NCI-H69 (cell line): ENCODE measurements at places on chromosomes 5 and 9.
A peak's percentile ranks its signal among the peaks of the same experiment; 100 is the strongest.

DNA sequence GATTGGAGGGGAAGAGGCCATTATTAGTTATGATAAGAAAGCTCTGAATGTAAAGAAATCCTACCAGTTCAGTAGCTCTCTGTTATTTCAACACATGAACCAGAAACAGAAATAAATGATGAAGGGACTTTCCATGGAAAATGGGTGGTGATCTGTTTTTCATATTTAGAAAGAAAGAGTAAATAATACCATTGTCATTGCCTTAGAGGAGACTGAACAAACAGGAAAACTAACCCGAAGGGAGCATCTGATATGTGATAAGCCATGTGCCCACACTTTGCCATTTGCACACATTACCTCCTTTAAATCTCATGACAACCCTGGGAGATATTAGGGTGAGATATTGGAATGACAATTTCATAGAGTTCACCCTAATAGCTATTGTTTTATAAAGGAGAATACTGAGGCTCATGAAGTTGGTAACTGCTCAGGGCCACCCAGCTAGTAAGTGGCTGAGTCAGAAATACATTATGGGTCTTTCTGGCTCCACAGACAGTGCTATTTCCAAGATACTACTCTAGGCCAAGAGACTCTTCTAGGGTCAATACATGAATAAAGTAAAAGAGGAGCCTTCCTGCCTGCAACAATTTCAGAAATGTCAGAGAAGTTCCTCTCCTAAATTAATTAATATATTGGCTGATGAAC, 111.0 kb upstream of the SLIT3 start:
- no peak for DNase-seq

GRCh38 chr5:137075163-137075970, 423.8 kb downstream of the SPOCK1 start:
- DNase-seq, result peak; percentile 95

DNA sequence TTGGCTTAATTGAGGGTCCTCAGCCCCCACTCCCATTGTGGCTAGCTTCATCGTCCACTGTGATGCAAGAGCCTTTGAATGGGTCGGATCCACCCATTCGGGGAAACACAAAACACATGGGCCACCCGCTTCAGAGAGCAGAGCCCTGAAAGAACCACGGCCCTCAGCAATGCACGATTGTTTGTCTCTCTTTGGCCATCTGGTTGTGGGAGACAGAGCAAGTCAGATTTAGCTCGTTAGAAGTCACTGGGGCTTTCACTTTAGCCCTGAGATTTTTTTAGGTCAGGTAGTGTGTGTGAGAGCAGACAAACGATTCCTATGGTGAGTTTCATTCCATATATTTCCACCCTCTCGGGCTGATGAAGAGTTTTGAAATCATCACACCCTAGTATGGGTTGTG, 12.9 kb upstream of the COL15A1 start:
- DNase-seq, result no peak

GRCh38 chr9:129379886-129380285, 201.8 kb upstream of the IER5L start:
- DNase-seq, result no peak

DNA sequence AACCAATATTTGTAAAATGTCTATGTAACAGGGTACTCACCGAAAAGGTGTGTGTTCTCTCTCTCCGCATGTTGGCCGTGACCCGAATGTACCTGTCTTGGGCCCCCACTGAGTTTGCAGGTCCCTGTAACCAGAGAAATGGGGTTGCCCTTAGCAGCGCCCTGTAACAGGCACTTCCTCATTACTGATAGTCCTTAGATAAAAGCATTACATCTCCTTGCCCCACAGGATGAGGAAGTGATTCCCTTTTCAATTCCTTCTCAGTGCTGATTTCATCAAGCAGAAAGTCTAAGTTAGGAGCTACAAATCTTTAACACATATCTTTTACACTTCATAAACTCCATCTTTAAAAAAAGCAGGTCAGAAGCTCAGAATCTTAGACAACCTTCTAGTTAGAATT, 15.2 kb upstream of the HMHB1 start:
- DNase-seq, result no peak

GRCh38 chr5:40486437-40487275, 193.1 kb upstream of the PTGER4 start:
- no peak for DNase-seq

GRCh38 chr5:117433818-117434217, 859.2 kb upstream of the SEMA6A start:
- no peak for DNase-seq

DNA sequence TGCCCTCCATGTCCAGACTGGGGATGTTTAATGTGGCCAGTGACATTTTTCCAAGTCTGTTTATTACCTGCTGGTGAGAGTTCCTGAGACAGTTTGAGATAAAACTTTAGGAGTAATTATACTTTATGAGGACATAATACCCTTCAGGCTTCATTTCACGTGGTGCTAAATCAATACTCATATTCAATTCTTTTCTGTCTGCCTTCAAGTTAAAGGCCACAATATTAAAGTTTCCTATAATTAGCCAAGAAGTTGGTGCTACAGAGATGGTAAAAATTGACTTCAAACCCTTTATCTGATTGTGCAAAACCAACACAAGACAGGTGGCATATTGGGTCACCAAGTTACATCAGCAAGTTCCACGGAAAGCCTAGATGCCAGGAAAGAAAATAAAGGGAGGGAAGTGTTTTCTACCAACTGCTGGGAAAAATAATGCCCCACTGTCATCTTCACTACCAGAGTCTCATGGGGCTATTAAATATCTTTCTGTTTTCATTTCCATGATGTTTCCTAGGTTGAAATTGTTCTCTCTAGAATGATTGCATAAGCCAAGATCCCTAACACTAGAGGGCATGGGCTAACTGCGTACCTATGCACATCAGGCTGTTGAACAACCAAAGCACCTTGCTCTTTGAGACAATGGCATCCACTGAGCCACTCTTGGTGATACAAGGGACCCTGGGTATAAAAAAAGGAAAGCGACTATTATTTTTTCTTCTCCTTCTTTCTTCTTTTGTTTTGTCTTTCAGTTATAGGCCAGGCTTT, 68.7 kb downstream of the INSYN2B start:
- peak; percentile 87 for DNase-seq

GRCh38 chr5:142235050-142235797, 89.6 kb downstream of the SPRY4 start:
- no peak for DNase-seq

DNA sequence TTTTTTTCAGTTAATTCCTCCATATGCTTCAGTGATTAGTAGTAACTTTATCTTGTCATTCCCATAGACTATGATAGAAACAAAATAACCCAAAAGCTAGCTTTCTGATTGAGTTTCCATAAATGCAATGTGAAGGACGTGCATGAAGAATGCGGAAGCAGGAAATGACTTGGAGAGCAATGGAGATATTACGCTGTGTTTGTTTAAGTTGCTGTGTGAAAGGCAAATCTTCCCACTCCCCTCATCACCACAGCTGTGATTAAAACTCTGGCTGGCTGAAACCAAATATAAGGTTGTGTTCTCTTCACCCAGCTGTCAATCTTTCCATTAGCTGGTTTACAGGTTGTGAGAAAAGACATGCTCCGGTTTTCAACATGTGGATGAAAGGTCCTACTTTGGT, 83.9 kb downstream of the NR2F1-AS1 start:
- peak; percentile 20 for DNase-seq

GRCh38 chr5:175107865-175108264, 336.1 kb downstream of the DRD1 start:
- no peak for DNase-seq

GRCh38 chr5:96687812-96688453, 25.8 kb downstream of the CAST start:
- peak; percentile 85 for DNase-seq

DNA sequence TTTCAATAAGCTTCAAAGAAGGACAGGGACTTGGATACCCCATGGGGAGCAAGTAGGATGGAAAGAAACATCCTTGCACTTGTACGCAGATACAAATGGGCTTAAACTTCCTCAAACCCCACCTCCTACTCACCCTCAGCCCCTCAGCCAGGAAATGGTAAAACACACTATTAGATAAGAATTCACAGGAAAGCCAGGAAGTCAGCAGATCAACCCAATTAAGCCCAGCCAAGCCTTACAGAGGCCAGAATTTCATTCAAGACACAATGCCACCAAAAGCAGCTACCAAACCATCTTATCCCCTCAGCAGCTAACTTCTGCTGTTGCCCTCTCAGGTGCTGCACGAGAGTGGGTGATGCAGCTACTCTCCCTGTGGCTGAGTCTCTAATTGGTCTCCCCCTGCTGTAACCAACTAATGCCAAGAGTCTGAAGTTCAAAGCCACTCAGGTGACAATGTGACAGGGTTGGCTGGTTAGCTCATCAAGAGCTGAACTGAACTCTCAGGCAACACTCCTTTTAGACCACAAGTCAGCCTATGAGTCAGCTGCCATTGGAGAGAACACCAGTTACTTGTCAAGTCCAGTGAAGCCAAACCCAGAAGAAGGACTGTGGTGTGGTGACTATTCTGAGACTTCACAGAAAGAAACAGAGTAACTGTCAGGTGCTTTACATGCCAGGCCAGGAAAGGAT, 201.9 kb downstream of the ZNF608 start:
- DNase-seq, result peak; percentile 18

GRCh38 chr5:127930311-127930710, 153.3 kb upstream of the SLC12A2 start:
- no peak for DNase-seq

DNA sequence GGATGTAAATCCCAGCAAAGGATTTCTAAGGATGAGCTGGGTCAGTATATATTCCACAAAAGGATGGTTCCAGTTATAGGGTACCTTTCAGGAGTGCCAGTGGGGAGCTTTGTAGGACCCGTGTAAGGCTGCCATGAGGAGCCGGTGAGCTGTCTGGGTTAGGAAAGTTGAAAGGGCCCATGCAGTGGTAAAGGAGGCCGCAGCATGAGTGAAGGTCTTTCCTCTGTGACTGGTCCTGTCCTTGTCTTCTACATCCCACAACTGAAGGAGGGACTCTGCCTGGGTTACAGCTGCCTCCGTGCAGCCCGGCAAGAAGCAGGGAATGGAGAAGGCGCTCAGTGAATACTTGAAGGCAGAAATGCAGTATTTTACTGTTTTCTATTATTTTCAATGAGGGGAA, 58.9 kb downstream of the HSPA4 start:
- no peak for DNase-seq

- no peak for DNase-seq
These were observed 14.3 kb downstream of the PHF2 start for GRCh38 chr9:93590609-93591234.

- DNase-seq, result peak; percentile 98
These were observed 48.4 kb downstream of the PCA3 start for GRCh38 chr9:76812591-76812990.
